ENCODE measurements at places on chromosomes 4 and X.

DNA sequence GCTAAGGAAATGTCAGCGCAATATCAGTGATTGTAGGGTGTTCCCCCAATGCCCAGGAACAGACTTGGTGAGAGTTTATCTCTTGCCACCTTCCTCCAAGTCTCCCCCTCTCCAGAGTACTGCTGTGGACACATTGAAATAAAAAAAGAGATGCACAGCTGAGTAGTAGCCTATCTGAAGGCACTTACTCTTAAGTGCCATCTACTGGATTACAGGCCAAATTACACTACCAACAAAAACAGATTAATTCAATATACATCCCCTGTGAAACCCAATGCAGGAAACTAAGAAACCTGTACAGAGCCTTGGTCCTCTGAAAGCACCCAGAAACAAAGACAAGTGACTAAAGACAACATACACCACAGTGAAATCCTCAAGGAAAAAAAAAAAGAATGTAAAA is 460.3 kb downstream of the ZIC3 start:
- DNase-seq = peak; percentile 22

DNA sequence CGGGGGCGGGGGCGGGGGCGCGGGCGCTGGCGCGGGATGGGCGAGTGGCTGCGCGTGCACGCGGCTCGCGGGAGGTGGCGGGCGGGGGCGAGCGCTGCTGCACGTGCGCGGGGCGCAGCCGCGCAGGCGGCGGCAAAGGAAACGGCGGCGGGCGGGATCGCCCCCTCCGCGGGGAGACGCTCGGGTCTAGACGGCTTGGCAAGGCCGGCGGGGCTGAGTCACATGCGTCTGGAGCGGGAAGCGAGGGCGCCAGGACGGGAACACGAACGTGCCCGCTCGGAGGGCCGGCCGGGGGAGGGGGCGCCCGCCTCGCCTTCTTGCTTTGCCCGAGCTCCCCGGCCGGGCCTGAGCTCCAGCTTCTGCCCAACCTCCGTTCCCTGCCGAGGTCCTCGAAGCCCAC is 4.3 kb upstream of the HAUS7 start:
- peak; percentile 25 for DNase-seq

DNA sequence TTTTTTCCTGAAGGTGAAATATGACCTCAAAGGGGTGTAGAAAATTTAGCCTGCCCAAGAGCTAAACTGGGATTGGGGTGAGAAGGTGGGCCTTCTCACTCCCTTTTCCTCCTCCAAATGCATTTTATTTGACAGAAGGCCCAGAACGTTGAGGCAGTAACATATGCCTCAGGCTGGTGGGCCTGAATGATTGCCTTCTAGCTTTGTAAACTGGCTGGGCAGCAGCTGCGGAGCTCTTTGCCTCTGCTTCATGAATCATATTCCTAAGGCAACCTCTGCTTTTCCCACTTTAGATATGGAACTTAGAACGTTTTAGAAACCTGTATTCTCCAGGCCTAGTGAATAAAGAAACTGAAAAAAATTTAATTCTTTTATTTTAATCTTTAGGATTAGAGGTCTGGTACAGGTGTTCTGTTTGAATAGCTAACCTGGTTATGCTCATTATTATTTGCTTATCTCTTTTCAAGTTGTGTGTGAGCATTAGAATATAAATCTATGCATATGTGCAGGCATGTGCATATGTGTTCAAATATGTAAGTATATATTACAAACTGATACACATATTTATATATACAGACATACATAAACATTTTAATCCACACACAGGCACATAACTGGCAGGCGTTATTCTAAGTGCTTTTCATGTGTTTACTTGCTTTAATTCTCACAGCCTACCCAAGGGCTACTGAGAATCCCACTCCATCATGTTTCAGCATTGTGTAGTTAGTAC is 11.5 kb downstream of the PRDM8 start:
- no peak for DNase-seq

- DNase-seq = no peak
Measured at GRCh38 chrX:96170626-96171025, 514.0 kb upstream of the DIAPH2 start.

GRCh38 chr4:112817933-112818593 is 181.1 kb downstream of the LARP7 start:
- no peak for DNase-seq

DNA sequence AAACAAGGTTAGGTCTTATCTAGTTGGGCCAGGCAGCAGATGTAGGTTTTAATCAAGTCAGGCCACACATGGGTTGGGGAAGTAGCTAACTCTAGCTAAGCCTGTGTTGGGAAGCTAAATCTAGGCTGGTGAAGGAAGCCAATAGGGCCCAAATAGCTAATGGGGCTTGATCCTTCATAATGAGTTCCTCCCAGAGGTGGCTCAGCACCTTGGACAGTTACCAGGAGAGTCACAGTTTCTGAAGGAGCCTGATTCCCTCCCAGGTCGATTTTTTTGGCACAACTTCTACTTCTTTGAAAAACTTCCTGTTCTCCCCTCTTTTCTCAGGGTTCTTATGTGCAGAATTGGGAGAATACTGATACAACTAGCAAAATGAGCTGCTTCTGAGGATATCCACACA is 242.5 kb upstream of the PRPS2 start:
- DNase-seq = no peak

- DNase-seq = peak; percentile 20
Measured at GRCh38 chrX:41180194-41180908, 95.1 kb downstream of the USP9X start.

DNA sequence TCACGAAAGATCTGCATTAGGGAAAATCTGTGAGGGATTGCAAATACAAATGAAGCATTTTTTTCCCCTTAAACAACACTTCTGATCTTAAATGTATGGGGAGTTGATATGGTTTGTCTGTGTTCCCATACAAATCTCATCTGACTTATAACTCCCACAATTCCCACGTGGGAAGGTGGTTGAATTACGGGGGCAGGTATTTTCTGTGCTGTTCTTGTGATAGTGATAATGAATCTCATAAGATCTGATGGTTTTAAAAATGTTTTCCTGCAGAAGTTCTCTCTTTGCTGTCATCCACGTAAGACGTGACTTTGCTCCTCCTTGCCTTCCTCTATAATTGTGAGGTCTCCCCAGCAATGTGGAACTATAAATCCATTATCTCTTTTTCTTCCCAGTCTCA is 107.4 kb upstream of the KCNIP4 start:
- DNase-seq = no peak

- DNase-seq = no peak
Measured at GRCh38 chr4:24795666-24796381, 451 bp downstream of the SOD3 start.

DNA sequence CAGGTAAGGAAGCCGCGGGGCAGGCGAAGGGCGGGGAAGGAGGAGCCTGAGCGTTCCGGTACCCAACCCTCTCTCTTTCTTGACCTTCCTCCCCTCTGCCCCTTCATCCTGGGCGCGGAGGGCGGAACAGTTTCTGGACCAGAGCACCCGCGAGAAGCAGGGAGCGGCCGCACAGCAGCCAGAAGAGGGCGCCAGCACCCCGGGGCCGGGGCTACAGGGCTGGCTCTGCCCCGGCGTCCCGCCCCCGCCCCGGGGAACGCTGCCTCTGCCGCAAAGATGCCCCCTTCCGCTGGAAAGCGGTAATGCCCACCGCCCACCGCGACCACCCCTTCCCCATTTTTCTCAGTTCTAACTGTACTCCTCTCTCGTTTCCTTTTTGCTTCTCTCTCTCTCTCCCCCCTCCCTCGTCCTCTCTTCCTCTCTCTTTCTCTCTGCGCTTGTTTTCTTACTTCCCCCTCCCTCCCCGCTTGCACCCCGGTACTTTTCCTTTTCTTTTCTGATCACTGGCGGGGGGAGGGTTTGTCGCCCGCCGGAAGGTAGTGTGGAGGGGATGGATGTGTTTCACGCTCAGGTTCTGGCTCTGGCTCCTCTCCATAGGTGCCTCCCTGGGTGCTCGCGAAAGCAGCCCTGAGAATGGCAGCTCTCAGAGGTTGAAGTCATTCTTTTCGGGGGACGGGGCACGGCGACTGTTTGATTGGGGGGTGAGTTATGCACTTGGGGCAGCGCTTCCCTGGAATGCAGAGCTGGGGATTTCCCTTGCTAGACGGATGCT is 13.1 kb upstream of the PRDM8 start:
- peak; percentile 70 for DNase-seq

GRCh38 chr4:54097152-54097551 is 2.8 kb upstream of the GSX2 start:
- no peak for DNase-seq

DNA sequence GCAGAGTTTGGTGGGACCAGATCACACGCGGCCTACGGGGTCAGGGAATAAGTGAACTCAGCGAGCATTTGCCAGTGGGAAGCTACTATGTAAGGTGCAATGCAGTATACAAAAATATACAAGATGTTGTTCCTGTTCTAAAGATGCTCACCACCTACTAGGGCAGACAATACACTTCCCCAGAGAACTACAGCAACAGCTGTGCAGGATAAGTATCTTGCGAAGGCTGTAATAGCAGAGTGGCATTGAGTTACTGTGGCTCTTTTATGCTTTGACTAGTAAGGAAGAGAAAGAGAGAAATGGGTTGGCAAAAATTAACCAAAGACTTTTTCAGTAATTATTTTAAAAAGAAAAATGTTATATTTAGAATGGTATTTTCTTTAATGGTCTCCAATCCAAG is 61.2 kb downstream of the CDS1 start:
- DNase-seq = no peak

- DNase-seq = no peak
Measured at GRCh38 chrX:41419082-41419481, 28.1 kb upstream of the NYX start.

DNA sequence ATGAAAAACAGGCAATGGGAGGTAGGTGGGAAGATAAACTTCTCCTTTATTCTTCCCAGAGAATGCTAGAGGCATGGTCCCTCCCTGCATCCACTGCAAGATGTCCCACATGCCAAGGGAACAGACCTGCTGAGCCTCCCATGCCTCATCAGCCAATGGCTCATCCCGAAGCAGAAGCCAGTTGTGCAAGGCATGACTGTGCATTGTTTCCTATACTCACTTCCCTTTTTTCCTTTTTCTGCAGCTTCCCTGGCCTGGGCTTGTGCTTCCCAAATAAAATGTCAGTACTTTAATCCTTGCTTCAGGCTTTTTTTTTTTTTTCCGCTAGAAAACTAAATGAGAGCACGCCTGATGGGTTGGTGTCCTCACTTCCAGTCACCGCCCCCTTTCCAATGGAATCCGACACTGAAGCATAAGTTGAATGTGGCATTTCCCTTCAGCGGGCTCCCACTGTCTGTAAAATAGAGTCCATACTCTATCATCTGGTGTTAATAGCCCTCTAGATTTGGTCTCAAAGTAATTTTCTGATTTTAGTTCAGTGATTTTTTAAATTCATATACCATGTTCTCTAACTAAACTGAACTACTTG is 239.0 kb upstream of the JADE1 start:
- no peak for DNase-seq

- no peak for DNase-seq
Measured at GRCh38 chr4:36399762-36400353, 118.4 kb downstream of the DTHD1 start.

GRCh38 chr4:172517391-172517790 is 651.2 kb upstream of the GALNT7 start:
- no peak for DNase-seq

DNA sequence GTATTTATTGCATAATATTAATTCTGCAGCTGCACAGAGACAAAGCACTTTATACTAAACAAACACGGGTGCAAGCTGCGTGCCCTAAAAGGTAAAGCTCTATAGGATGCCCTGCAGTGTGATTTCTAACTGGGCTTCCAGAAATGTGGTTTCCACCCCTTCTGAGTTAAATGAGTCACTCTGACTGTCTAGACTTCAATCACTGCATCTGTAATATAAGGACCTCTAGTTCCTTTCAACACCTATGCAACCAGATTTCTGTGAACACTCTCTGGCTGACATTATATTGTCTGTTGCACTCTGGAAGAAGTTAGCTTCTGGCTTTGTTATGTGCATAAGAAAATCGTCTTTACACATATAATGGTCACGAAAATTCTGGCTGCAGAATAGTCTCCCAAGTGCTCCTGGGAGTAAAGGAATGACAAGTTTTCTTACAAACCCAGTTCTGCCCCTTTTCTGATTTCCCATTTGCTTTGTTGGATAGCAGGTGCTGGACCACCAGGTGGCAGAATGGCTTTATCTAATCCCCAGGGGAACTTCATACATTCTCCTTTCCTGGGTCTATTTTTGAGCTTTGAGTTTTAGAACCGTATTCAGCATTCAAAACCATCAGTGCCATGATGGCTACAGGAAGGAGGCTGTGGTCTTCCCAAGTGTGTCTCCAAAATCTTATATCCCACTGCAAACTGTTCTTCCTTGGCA is 842.2 kb downstream of the STIM2 start:
- DNase-seq = peak; percentile 41

DNA sequence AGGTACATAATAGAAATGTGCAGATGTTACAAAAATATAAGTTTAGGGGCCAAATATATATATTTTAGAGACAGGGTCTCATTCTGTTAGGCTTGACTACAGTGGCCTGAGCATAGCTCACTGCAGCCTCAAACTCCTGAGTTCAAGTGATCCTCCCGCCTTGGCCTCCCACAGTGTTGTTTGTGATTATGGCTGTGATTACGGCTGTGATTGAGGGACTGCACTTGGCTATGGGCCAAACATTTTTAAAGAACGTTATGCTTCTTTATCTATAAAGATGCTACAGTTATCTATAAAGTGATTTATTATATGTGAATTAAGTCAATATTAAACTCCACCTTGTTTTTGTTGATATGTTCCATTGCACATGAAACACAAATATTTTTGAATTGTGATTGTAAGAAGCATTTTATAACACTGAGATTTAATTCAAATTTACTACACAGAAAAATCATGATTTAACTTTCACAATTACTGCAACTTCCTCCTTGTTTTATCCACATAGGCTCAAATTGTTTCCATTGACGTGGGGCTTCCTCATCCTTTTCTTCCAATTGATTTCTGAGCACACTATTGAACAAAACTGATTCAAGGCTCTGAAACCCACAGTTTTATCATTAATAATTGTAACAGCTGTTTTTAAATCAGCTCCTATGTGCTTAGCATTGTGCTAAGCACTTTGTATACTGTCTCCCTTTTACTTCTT is 68.4 kb upstream of the BMPR1B start:
- DNase-seq = no peak

DNA sequence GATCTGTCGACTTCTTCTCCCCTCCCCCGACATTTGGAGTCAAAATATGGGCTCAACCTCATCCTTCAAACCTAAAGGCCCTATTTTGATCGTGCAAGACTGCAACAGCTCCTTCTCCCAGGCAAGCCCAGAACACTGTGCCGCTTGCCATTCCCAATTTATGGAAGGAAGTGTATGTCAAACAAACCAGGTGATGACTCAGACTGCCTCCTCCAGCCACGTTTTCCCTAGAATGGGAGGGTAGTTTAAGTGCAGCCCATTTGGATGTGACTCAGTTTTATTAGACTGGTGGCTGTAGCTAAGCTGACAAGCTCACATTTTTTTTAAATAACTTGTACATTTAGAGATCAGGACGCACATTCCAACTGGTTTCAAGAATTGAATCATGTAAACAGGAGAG is 570.4 kb upstream of the DIPK2B start:
- no peak for DNase-seq

DNA sequence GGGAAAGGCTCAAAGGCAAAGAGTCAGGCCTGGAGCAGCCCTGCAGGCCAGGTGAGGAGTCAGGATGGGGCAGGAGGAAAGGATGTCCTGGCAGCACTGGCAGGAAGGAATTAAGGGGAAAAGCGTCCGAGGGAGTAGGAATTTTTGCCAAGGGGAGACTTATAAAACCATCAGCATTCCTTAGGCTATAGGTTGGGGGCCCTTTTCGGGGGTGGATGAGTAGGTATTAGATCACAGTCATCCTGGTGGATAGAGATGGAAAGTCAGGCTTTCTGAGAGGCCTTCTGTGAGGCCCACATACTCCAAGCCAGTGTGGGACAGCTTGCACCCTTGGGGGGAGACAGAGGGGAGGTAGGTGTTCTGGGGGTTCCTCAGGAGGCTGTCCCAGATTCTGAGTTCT is 12.3 kb downstream of the STARD8 start:
- DNase-seq = no peak

GRCh38 chrX:109336141-109336540 is 145.7 kb downstream of the GUCY2F start:
- DNase-seq = no peak

Data from NCI-H774 (cell line).